ENCODE measurements at places on chromosomes 2 and 18. TPM values are rescaled to one million over a fixed set of nuclear protein-coding genes. Genes with fewer than 3 reads are reported as not detected.

DNA sequence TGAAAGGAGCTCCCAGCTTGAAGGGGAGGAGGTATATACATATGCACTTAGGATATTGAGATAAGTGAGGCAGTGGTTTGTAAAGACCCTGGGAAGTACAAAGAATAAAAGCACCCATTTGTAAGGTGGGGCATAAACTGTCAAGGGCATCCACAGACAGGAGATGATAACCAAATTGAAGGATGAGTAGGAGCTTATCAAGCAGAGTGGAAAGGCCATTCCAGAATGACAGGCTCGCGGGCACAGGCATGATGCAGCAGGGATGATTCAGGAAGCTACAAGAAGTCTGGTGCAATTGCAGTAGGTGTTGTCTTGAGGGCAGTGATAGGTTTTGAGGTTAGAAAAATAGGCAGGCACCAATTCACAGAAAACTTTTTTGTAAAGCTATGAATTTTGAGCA lies 504.8 kb downstream of the PIK3C3 start:
- no peak for DNase-seq

The SERPINB10 gene
- not detected for total RNA-seq

The C2orf80 gene
- not detected for total RNA-seq

DNA sequence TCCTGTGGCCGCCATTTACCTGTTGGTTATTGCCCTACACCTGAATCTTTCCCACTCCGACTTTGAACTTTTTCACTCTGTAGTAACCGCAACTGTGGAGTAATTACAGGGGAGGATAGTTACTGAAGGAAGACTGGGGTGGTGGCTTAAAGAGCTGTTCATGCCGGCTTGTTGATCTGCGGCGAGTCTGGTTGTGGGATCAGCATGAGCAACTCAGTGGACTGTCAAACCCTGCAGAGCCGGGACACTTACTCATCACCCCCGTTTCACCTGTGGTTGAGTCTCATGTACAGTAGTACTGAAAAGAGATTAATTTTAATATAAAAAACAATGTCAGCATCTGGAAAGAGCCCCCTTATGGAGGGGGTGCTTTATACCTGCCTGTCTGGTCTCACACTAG lies 2.1 kb downstream of the ASB1 start:
- DNase-seq = no peak

The LIMS4 gene
- 0.47 TPM for total RNA-seq

DNA sequence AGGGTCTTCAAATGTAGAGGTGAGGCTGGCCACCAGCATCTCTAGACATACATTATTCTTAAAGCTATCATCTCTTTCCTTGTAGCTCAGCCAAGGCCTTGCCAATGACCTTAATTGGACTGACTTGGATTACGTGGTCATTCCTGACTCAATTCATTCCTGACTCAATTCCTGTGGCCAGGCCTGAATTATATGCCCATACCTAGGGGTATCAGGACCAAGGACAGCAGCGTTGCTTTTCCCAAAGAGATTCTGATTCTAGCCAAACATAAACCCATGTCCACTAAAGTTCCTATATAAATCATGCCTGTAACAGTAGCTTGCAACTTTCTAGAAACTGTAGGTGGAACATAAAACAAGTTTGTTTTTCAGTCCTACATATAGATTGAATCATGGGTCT lies 231.7 kb downstream of the ARL6IP6 start:
- DNase-seq = no peak

All from B cell (primary cell).